Activated CD4-positive, alpha-beta T cell treated with anti-CD3 and anti-CD28 coated beads, Interleukin-2, amount 10 ng/mL, durations not matched to agents 7 days and 5 days (primary cell): ENCODE measurements at places on chromosomes 4 and X. TPM values are rescaled to one million over a fixed set of nuclear protein-coding genes. Genes with fewer than 3 reads are reported as not detected.

DNA sequence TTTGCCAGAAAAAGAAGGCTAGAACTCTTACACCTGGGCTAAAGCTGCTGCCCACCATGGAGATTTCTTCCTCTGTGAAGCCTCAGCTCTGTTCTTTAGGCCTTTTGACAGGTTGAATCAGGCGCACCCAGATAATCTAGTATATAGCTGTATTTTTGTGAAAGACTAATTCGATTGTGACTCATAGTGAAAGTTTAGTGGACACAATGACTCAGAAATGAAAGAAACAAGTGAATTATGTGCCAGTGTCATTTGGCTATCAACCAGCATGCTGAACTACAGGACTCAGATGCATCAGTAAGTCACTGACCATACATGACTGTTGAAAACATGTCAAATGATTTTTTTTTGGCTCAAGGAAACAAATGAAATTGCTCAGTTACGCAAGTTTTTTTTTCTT is 425.4 kb downstream of the SLITRK2 start:
- DNase-seq = no peak

- peak; percentile 45 for DNase-seq
Observed at GRCh38 chr4:25180524-25181131, 20.4 kb upstream of the SEPSECS start.

DNA sequence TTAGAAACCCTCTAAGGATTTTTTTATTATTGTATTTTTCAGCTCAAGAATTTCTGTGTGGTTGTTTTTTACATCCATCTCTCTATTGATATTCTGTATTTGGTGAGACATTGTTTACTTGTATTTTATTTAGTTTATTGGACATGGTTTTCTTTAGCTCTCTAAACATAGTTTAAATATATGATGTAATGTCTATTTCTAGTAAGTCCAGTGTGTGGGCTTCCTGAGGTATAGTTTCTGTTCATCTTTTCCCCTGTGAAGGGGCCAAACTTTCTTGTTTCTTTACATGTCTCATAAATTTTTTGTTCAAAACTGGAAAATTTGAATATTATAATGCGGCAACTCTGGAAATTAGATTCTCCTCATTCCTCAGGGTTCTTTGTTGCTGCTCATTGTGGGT is 28.2 kb upstream of the ATRX start:
- no peak for DNase-seq

DNA sequence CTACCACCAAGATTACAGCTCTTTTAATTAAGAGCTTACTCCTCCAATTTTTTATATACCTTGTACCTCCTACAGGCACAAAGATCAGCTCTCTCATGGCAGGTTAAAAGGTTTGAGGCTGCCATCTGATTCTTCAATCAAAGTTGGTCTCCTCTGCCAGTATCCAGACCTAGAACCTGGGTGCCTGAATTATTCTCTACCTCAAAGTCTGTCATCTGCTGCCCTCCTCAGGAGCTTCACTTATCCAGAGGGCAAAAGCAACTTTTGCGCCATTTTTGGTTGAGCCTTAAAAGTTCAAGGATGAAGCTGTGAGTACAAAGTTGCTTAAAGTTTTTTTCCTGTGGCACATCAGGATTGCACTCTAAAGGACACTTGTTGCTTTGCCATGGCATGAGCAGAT is 343.7 kb upstream of the PPP1R2C start:
- peak; percentile 6 for DNase-seq

DNA sequence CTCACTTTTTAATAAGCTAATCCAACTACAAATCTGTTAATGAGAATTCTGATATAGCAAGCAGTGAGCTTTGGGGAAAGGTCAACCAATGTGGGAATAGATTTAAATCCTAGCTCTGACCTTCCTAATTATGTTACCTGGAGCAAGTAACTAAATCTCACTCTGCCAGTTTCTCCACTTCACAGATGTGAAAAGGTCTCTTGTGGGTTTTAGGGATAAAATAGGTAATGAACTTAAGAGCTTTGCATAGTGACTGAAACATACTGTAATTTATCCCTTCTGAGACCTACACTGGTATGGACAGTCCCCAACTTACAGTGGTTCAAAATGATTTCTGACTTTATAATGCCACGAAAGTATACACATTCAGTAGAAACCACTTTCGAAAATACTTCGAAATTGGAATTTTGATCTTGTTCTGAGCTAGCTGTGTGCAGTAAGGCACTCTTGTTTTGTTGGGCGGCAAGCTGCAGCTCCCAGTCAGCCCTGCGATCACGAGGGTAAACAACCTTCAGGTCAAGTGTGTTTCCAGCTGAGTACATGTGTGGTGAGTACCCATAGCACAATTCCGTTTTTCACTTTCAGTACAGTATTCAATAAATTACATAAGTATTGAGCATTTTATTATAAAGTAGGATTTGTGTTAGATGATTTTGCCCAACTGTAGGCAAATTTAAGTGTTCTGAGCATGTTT is 93.7 kb downstream of the ADGRL3 start:
- no peak for DNase-seq

GRCh38 chr4:34766935-34767334 is 1477.4 kb downstream of the ARAP2 start:
- no peak for DNase-seq

The RAB33A gene
- total RNA-seq = 20.8 TPM

The MSX1 gene
- total RNA-seq = not detected

The CT55 gene
- total RNA-seq = not detected
